Activated CD8-positive, alpha-beta memory T cell treated with anti-CD3 and anti-CD28 coated beads, Interleukin-2, amount 50 U/mL, for 4 hours (primary cell): ENCODE measurements at places on chromosomes 6 and 20.

- no peak for DNase-seq
Observed at GRCh38 chr20:36541227-36541767, at the start of gene MYL9. MYL9 (plus strand) TSS chr20:36541519; CDS start chr20:36544885, 3,366 bp downstream.

DNA sequence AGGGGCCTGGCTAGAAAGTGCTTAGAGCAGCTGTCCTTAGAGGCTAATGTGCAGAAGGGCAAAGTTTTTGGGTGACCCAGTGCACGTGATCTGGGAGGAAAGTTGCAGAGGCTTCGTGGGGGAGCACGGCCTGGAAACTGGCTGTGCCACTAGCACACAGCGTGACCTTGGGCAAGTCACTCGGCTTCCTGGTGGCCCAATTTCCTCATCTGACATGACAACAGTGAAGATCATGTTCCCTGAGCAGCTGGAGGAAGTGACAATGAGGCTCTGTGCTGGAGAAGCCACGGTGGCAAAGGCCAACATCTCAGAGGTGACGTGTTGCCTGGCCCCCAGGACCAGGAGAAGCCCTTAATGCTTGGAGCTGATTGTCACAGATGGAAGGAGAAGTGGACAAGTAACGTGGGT is 99.5 kb downstream of the FOXC1 start:
- DNase-seq, result no peak

DNA sequence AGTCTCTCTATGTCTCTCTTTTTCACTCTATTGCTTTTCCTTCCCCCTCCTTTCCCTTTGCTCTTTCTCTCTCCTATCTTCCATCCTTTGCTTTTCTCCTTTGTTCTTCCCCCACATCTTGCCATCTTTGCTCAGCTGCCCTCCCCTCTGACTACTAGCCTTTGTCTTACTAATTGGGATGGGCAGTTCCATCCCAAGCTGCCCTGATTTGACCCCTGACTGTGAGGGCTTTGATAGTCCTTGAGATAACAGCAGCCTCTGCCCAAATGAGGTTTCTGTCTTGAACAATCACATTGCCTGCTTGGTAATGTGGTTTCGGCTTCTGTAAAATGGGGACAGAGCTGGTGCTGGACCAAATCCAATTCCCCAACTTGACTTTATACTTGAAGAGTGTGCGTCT is 327.7 kb downstream of the DHX35 start:
- DNase-seq, result no peak

GRCh38 chr6:100134297-100134696 is 140.3 kb upstream of the MCHR2 start:
- DNase-seq, result no peak

DNA sequence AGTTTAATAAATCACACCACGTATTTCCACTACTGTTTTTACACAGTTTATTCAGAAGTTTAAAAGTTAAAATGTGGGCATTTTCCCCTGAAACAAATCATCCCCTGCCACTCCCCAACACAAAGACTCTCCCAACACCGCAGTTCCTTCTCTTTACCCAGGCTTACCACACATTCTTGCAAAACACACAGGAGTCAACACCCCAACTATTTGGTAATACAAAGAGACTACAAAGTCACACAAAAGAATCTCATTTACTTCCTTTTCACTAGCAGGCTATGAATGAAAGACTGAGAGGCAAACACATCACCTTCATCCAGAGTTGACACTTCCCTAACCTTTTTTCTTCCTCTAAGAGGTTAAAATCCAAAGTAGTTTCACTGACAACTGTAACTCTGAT is 51.1 kb downstream of the KCTD20 start:
- DNase-seq, result no peak

GRCh38 chr6:23713211-23713610 is 412.8 kb upstream of the NRSN1 start:
- no peak for DNase-seq

DNA sequence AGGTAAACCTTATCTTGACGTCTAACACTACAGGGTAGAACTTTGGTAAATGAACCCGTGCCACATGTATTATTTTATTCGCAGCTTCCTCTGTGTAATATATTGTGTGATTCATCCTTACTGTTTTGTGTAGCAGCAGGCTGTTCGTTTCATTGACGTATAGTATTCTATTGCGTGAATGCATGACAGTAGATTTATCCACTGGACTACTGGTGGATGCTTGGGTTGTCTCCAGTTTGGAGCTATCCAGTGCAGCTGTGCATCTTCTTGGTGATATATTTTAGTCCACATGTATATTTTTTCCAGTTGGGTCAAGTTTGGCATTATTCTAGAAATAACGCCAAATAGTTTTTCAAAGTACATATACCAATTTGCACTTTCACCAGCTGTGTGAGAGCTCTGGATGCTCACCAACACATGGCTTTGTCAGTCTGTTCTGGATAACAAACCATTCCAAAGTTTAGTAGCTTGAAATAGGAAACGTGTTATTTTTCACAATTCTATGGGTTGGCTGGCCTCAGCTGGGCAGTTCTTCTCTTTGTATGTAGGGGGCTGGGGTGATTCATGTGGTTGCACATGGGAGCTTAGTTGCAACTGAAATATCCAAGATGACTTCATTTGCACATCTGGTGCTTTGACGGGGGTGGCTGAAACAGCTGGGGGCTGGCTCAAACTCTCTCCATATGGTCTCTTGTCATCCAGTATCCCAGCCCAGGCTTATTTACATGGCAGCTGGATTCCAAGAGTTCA is 9.3 kb downstream of the ECT2L start:
- no peak for DNase-seq
